Midbrain (tissue), 1 donor: ENCODE measurements at places on chromosomes 2 and 18.
A peak's percentile ranks its signal among the peaks of the same experiment; 100 is the strongest.

DNA sequence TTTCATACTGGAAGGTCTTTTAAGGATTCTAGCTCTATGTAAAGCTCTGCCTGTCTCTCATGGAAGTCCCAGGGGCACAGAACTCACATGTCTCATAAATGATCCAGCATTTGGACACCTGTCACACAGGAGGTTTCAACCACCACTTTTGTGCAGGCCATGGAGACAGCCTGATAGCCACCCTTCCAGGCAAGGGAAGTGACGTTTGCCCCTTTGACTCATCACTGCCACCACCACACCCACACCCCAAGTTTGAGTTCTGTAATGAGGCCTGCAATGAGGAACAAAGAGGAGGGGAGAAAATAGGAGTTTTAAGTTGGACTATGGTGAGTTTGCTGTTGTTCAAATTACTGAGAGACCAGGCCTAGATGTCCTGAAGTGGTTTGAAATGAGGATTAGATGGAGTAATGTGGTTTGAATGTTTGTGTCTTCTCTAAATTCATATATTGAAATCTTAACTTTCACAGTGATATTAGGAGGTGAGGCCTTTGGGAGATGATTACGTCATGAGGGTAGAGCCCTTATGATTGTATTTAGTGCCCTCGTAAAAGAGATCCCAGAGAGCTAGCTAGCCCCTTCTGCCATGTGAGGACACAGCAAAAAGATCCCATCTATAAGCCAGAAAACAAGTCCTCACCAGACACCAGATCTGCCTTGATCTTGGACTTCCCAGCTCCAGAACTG lies 175.3 kb upstream of the EPHA4 start:
- no peak for DNase-seq

DNA sequence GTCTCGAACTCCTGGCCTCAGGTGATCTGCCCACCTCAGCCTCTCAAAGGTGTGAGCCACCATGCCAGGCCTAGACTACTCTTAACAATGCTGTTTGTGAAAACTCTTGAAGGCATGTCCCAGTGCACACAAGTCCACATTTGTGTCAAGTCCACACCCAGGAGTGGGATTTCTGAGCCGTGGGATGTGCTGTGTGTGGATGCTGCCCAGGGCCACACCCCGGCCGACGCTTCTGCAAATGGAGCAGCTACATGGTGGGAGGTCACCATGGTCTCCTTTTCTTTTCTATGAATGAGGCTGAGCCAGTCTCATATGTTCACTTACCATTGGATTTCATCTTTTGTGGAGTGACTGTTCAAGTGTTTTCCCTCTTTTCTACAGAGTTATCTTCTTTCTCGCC lies 15.8 kb downstream of the SNED1 start:
- DNase-seq, result no peak

DNA sequence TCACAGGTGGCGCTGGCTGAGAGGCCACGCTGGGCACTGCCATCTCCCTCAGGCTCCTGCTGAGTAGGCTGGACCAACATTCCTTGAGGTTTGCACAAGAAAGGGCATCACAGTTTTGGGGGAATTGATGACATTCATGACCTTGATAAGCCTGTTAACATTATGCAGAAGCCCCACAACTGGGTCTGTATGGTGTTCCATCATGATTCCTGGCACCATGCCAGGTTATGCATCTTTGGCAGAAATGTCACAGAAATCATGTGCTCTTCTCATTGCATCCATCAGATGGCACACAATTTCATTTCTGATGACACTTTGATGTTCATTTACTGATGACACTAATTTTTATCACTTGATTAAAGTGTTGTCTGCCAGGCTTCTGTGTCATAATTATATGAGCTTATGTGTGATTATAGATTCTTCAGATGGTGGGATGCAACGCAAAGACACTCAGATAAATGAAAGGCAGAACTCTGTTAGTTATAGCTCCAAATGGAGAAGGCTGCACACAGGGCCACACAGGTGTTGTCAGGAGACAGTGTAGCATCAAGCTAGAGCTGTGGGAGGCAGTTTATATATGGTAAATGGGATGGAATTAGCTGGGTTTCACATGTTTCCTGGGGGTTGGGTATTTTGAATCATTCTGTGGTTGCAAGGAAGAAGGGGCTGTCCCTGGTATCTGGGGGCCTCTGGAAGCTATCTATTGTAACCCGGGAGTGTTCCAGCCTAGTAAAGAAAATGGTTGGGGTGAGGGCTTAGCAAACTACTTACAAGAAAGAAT lies 191.3 kb downstream of the SLC39A10 start:
- no peak for DNase-seq

DNA sequence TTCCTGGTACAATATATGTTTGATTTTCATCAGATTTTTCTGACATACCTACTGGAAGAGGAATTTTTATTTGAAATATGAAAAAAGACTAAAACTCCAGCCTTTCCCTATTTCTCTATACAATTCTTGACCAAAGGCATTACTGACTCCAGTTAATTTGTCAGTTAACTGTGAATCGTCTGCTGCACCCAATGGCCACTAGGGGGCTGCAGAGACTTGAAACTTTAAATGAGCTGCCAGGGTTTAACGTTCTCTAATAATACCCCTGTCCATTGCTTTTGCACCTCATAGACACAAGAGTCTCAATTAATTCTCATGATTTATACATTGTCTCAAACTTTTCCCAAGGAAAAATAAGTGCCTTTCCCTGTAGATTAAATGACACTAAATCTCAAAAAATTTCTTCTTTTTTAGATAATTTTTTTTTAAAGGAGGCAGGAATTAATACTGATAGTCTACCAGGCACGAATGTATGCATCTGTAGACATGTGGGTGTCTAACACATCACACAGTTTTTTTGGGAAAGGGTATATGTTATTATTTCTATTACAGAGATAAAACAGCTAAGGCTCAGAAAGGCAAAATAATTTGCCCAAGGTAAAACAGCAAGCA lies 1.8 kb upstream of the ALK start:
- DNase-seq, result peak; percentile 86

GRCh38 chr18:36078751-36079529 lies 11.6 kb upstream of the RPRD1A start:
- no peak for DNase-seq

DNA sequence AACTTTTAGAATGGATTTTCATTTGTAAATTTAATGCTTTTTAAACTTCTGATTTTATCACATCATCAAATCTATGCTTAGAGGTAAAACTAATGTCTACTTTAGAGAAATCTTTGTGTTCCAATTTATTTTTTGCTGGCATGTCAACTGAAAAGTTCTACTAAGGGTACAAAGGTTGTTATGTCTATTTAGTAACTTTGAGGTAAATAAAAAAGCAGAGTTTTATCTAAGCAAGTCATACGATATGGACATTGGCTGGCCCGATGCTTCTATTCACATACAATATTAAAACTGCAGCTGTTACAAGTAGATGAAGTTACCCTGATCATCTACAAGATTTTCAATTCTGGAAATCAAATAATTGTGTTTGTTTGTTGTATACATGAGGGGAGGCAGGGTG lies 1575.1 kb downstream of the LRP1B start:
- no peak for DNase-seq

DNA sequence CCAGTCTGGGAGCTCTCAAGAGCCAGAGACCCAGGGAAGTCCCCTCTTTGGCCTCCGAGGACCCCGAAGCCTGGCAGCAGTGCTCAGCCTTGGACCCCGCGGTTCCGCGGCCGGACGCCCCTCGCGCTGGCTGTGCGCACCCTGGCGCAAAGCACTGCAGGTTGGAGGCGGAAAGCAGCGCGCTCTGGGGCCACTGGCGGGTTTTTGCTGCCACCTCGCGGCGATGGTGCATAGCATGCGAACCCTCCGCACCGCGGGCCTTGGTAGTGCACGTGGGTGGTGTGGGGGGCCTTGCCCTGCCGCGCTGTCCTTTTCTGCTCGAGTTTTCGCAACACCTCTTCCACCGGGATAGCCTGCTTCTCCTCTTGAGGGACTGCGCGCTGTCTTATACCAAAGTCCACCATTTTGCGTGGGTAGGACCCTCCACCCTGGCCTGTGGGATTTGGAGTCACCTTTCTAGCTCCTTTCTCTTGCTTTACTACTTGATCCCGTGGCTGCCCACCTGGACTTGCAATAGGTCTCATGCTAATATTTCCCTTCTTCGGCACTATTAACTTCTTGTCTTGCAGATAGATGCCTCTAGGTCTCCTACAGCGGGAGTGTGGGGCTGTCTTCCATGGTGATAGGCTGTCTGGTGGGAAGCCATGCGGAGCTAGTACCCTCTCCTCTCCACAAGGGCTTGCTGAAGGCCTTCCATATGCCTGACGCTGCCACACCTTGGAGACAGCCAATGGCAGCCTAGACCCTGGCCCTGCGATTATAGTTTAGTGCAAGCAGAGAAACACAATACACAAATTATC lies 14.3 kb downstream of the SIX3 start:
- peak; percentile 75 for DNase-seq

- DNase-seq, result no peak
These were observed 12.6 kb downstream of the AGPS start for GRCh38 chr2:177405029-177405692.

DNA sequence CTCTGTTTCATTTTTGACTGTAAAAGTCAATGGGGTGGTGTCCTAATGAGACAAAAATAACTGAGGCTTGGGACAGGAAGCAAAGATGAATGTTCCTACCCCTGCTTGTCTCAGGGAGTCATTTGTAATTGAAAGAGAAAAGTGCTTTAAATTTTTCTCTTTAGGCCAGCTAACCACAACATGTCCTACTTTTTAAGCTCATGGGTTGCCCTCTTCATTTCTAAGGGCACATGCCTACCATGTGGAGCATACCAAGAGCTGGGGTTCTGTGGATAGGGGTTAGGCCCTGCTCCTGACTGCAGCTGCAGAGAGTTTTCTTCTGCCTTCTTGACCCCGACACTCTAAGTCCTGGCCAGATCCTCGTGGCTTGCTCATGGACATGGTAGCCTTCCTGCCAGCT lies 96.8 kb upstream of the ARL4C start:
- no peak for DNase-seq

DNA sequence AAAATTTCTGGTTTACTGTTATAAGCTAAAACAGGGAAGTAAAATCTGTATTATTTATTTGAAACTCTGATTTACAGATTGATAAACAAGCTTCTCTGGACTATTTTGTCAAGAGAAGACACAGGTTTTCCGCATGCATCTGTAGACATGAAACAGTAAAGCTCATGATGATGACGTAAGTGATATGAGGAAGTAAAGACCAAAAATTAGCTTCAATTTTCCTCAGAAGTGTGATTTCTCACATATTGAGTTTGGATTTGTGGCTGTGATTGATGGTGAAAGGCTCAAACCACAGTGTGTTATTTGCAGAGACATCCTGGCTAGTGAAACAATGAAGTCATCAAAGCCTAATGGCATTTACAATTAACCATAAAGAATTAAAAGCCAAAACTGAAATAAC lies 12.6 kb upstream of the LONRF2 start:
- no peak for DNase-seq

GRCh38 chr2:42116195-42117181 lies 52.7 kb upstream of the EML4 start:
- no peak for DNase-seq

DNA sequence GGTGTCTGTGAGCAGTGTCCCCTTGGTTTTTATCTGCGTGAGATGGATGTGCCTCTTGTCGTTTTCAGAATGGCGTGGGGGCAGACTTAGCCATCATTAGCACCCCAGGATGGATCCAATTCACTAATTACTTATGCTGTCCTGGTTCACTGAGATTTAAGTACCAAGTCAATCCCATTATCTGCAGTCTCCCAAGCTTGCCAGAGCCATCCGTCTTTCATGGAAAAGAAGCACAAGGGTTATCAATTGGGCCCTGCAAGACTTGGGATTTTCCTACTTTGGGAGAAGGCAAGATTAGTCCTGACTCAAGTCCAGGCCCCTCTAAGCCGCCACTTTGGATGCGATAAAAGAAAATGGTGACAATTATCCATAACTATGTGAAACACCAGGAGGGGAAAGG lies 404.0 kb downstream of the TMEM182 start:
- DNase-seq, result no peak

DNA sequence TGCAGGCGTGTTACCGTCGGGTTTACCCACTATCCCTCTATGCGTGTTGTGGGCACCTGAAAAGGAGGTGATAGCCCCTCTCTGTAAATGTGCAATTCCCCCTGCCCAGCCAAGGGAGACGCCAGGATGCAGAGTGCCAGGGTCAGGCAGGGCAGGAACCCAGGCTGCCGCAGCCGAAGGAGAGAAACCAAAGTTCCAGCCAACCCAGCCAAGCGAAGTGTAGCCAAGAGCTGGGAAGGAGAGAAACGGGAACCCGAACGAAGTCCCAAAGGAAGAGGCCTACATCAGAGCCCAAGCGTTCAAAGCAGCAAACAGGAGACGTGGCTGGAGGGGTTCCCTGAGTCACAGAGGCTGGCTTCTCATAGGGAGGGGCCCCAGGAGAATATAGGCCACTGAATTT lies 24.2 kb upstream of the SPR start:
- DNase-seq, result no peak

DNA sequence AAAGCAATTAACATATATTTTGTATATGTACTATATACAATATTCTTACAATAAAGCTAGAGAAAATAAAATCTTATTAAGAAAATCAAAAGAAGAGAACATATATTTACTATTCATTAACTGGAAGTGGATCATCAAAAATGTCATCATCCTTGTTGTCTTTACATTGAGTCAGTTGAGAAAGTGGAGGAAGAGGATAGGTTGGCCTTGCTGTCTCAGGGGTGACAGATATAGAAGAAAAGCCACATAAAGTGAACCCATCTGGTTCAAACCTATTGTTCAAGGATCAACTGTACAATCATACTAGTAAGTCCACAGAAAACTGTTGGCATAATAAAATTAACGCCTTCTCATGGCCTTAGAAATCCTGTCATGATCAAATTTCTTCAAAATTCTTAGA lies 26.6 kb downstream of the SESTD1 start:
- no peak for DNase-seq

DNA sequence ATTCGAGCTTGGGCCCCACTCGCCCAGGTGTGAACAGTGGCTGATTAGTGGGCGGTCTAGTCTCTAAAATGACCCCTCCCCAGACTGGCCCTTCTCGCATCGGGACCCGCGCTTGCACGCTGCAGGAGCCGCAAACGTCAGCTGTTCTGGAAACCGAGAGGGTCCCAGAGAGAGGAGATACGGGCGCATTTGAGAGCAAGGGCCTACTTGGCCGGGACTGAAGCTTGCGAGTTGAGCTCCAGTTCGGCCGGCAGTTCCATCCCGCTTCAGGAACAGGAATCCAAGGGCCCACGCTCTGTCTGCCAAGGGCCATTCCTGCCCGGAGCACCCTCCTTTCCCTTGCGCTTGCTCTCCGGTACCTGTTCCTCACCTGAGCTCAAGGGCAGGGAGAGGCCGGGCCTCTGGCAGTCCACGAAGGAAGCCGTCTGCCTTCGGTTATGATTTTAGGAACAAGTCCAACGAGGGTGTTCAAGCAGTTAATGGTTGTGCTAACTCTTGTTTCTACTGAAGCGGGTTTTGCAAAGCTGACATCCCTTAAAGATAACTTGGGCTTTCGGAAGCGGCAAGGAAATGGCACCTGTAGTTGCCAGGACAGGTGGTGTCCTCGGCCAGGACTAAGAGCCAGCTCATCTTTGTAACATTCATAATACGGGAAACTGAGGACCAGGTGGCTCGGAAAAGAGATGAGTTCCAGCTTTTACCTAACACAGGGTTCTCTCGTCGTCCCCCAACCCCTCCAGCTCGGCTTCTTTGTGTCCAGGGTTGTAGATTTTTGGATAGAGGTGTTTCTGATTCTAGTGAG lies 3.9 kb upstream of the DLX1 start:
- no peak for DNase-seq
